Activated naive CD4-positive, alpha-beta T cell (primary cell): ENCODE measurements at places on chromosomes 3 and 15.

DNA sequence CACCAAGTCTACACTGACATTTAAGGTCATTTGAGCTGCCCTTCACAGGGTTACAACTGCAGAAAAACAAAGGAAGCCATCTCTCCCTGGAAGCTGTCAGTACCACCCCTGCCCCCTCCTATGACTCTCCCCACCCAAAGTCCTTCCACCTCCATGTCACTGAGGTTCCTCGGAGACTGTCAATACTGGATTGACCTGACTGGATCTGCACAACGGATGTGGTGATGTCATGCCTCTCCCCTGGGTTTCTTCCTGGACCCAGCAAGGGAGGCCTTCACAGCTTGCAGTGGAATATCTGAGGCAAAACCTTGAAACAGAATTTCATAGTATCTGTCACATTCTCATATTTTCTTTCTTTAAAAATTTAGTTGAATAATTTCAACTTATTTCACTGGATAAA is 153.5 kb downstream of the CLSTN2 start:
- no peak for DNase-seq

- no peak for DNase-seq
Observed at GRCh38 chr15:32852771-32853170, 135.0 kb downstream of the GREM1 start.

DNA sequence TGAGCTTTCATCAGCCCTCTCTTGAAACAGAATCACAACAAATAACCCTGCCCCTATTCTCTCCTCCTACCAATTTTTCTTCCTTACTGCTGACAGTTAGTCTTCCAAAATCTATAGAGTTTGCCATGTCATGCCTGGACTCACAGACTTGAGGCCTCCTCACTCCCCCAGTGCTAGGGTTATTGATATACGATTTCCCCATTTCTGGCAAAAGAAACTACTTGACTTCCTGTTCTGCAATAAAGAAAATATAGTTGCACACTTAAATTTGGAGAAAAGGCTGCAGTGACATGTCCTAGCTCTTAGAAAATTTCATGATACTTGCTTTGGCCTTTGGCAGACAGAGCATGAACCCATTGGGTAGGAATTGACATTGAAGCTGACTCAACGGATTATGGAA is 75.9 kb downstream of the CYP19A1 start:
- no peak for DNase-seq

DNA sequence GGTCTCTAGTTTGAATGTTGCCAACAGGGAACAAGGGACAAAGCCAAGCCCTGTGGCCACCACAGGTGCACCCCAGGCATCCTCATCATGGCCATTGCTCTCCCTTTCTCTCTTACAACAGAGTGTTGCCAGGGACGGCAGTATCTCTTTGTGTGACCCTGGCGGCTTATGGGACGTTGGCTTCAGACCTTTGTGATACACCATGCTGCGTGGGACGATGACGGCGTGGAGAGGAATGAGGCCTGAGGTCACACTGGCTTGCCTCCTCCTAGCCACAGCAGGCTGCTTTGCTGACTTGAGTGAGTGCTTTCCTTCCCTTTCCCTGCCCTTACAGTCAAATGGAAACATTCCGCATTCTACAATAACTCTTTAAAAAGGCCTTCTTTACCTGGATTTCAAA is 38.2 kb downstream of the BOC start:
- DNase-seq, result no peak

- DNase-seq, result no peak
Observed at GRCh38 chr15:51757450-51757849, 6.1 kb downstream of the TMOD2 start.

GRCh38 chr3:32968166-32968919 is 16.9 kb downstream of the CCR4 start:
- no peak for DNase-seq

GRCh38 chr3:106720510-106720909 is 656.7 kb upstream of the CCDC54 start:
- DNase-seq, result no peak
